Fibroblast of skin of right biceps (primary cell): ENCODE measurements at places on chromosomes 7 and 10.

- DNase-seq = no peak
Observed at GRCh38 chr7:926061-927030, 28.1 kb downstream of the ADAP1 start.

GRCh38 chr7:23915236-23915635 is 205.2 kb downstream of the STK31 start:
- DNase-seq = no peak

DNA sequence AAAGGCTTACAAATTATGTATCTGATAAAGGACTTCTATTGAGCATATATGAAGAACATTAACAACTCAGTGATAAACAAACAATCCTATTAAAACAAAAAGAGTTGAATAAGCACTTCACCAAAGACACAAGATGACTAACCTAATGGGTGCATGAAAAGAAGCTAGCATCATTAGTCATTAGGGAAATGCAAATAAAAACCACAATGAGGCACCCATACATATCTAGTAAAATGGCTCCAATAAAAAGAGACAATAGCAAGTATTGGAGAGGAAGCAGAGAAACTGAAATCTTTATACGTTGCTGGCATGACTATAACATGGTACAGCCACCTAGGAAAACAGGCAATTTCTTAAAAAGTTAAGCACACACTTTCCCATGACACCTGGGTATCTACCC is 77.6 kb upstream of the ZMIZ1 start:
- DNase-seq = peak; percentile 55

- DNase-seq = no peak
Observed at GRCh38 chr7:7510794-7511193, 24.9 kb downstream of the COL28A1 start.

- peak; percentile 21 for DNase-seq
Observed at GRCh38 chr7:80749270-80749669, 110.8 kb downstream of the CD36 start.

GRCh38 chr7:17600340-17600752 is 301.9 kb downstream of the AHR start:
- peak; percentile 91 for DNase-seq

GRCh38 chr7:77309714-77310220 is 106.4 kb downstream of the GSAP start:
- DNase-seq = no peak

DNA sequence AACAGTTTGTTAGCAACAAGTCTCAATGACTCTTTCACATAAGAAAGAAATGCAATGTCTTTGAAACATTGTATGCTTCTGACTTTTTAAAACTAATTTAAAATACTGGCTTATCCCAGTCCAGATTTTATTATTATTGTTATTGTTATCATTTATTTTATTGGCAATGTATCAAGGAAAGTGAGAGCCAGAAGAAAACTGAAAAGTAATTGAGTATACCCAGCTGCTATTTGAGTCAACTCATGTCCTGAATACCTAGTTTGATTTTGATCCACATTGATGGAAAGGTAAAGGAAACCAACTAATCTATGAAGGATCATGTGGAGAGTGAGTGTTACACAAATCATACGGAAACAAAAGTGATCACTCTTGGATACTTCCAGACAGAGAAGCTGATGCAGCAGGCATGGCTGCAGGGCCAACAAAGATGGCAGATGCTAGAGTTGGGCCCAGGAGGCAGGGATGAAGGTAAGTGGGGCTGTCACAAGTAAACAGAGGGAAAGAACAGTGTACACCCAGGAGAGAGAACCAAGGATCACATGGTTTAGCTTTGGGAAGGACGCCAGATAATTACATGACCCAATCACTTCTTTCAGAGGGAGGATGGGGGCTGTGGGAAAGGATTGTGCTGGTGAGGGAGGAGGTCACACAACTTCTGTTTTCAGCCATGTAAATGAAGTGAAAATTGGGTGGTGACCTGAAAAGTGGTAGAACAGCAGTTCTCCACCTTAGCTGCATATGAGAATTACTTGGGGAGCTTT is 179.2 kb upstream of the NAMPT start:
- peak; percentile 7 for DNase-seq

GRCh38 chr7:26891400-26892350 is 27.3 kb upstream of the SKAP2 start:
- DNase-seq = peak; percentile 18

DNA sequence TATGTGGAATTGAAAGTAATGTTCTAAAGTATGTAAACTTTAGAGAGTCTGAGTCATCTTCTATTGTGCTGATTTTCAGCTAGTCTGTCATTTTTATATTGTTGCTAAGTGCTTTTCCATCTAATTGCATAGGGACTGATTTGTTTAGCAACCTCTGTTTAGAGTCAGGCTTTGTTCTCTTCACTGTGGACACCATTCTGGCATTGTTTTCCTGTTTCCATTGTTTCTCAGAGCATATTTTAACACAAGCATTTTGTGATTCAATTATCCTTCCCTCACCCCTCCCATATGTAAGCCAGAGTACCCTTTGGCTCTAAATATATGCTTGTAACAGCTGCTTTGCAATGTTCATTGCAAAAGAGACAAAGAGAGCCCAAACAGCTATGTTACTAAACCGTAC is 748.4 kb upstream of the PHF14 start:
- no peak for DNase-seq

DNA sequence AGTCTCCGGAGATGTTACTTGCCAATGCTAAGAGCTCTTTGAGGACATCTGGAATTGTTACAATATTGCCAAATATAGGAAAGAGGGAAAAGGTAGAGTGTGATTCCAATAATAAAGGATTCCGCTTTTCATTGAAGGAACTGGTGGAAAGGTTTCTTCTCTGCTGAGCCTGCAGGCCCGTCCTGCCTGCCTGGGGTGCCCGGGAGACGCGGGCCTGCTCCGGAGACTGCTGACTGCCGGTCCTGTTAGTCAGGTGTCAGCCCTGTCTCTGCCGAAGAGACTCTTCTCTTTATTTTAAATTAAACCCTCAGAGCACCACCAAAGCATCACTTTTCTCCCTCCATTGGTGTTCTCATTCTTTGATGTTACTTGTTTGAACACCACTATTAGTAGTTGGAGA is 2.2 kb downstream of the EGFR start:
- DNase-seq = no peak

- DNase-seq = no peak
Observed at GRCh38 chr7:72182036-72182435, 230.1 kb downstream of the CALN1 start.

DNA sequence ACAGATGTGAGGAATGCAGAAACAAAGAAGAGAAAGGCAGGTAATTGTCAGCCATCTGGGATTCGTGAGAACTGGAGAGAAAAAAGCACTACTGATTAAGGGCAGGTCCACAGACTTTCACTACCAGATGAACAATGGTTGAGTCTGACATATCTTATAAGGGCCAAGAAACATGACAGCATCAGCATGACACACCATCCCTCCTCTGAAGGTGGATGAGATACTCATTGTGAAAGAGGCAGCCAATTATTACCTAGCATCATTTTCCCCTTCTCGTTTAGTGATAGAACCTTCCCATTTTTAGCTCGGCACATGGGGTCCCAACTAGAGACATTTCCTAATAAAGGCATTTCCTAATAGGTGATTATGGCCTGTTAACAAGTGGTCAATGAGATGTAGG is 19.2 kb upstream of the MET start:
- no peak for DNase-seq
